ENCODE measurements at places on chromosomes 16 and 17.
A peak's percentile ranks its signal among the peaks of the same experiment; 100 is the strongest.

DNA sequence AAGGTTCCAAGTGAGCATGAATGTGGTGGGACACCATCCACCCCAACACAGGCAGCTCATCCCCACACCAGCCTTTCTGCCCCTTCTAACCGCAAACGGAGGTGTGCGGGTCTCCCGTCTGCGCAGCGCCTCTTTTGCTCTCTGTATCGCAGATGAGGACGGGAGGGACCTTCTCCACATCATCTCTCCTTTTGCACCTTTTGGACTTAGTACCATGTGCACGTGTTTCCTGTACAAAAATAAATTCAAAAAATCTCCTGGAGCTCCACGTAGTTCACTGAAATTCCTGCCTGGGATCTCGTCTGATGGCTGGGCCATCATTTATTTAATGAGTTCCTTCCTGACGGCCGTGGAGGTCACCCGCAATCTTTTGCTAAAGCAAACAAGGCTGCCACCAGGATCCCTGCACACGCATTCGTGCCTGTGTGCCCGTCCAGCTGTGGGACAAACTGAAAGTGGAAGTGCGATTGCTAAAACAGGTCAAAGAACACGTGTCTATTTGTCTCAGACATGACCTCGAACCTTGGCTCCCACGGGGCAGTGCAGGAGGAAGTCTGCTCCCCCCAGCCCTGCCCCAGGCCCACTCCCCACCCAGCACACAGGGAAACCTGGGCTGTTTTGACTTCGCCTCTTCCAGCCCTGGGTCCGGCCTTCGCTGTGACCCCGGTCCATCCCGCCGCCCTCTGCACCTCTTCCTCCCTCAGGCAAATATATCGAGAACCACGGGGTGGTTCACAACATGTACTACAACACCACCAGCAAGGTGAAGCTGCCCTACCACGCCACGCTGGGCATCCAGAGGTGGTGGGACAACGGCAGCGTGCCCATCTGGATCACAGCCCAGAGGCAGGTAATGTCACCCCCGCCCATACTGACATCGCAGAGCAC is 2.3 kb downstream of the ENPP7 start:
- DNase-seq, result peak; percentile 16

GRCh38 chr16:60727851-60728250 is 1308.4 kb downstream of the CDH8 start:
- DNase-seq, result no peak

GRCh38 chr17:45228763-45229539 is 7.3 kb downstream of the FMNL1 start:
- DNase-seq, result peak; percentile 93

DNA sequence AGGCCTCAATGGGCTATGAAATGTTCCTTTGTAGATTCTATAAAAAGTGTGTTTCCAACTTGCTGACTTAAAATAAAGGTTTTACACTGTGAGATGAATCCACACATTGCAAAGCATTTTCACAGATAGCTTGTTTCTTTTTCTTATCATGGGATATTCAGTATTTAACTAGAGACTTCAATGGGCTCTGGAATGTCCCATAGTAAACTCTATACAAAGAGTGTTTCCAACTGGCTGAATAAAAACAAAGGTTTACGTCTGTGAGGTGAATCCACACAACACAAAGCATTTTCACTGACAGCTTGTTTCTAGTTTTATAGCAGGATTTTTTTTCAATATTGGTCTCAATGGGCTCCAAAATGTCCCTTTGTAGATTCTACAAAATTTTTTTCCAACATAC is 550.1 kb downstream of the KCNJ18 start:
- no peak for DNase-seq

GRCh38 chr17:17605083-17605728 is 13.7 kb upstream of the PEMT start:
- no peak for DNase-seq

DNA sequence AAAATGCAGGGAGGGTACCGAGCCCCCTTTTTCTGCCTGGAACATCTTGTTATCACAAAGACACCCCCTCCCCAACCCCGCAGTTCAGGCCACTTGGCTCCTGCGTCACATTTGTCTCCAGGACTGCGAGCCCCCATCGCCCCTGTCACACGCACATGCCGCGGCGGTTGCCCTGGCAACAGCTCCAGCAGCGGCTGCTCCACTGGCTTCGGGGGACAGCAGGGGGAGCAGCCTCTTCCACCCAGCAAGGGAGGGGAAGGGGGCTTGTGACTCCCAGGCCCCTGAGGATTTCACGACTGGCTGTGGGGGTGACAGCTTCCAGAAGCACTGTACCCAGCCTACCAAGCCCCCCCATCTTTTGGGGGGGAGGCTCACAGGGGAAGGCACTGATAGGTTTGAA is 2.6 kb downstream of the BAIAP3 start:
- DNase-seq, result no peak

- DNase-seq, result peak; percentile 22
These were observed 6.9 kb upstream of the ACTG1 start for GRCh38 chr17:81519284-81520020.

- DNase-seq, result no peak
These were observed 6.0 kb upstream of the CDR2L start for GRCh38 chr17:74981318-74981978.

DNA sequence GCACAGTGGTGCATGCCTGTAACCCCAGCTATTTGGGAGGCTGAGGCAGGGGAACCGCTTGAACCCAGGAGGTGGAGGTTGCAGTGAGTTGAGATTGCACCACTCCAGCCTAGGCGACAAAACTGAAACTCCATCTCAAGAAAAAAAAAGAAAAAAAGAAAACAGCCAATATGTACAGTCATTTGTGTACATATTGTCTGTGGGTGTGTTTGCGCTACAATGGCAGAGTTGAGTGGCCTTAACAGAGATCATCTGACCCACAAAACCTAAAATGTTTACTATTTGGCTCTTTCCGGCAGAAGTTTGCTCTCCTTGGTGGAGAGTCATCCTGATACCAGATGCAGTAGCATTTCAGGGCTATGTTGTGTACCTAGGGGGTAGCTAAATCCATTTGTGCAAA is 57.9 kb downstream of the ARSG start:
- no peak for DNase-seq

- no peak for DNase-seq
These were observed 109.7 kb downstream of the C16orf95 start for GRCh38 chr16:87207509-87207908.

DNA sequence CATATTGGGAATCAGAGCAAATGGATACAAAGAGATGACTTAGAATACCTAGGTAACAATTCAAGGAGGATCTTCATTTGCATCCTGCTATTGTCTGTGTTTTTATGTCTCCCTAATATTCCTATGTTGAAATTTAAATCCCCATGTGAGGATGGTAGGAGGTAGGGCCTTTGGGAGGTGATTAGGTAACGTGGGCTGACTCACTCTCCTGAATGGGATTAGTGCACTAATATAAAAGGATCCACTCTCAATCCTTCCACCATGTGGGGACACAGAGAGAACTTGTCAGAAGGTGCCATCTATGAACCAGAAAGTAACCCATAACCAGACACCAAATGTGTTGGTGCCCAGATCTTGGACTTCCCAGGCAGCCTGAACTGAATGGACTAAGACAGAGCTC is 83.4 kb downstream of the CDH8 start:
- no peak for DNase-seq

DNA sequence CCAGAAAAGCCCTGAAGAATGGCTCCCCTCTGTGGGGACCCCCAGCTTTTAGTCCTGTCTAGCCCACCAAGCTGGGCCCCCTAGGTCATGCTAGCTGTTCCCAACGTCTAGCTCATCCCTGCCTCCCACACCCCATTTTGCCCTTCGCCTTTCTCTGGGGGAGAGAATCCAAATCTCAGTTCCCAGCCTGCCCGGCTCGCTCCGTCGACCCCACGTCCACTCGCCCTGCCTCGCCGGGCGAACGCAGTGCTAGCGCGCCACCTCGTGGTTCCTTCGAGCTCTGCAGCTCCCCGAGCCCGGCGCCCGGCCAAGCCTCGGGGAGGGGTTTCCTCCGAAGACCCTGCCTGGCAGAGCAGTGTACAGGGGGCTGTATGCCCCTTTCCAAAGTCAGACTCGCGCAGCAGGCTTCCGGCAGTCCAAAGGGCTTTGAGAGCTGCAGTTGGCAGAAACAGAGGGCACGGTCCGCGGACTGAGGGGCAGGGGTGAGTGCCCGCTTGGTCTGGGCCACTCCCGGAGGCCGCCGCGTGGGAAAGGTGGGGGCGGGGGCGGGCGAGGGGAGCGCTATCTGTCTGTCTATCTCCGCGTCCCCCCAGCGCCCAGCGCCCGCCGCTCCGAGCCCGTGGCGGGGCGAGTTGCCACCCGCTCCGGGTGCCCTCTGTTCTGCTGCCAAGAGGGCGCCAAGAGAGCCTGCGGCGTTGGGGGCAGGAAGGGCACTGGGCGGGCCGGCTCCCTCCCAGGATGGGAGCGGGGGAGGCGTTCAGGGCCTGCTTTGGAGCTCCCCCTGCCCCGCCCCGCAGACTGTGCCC is 1.7 kb upstream of the DLX3 start:
- DNase-seq, result peak; percentile 10

DNA sequence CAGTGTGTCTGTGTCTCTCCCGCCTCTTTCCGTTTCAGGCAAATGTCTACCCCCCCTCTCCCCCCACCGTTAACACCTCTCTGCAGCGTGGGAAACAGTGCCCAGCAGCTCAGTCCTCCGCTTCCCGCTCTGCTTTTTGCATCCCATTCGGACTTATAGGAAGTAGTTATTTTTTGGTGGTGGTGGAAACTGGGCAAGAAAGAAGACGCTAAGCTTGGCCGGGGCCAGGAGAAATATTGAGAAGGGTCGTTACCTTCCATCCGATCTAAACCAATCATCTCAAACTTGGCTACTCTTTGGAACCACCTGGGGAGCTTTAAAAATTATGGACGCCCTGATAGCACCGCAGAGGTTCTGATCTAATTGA is 499 bp upstream of the HLF start:
- DNase-seq, result no peak

DNA sequence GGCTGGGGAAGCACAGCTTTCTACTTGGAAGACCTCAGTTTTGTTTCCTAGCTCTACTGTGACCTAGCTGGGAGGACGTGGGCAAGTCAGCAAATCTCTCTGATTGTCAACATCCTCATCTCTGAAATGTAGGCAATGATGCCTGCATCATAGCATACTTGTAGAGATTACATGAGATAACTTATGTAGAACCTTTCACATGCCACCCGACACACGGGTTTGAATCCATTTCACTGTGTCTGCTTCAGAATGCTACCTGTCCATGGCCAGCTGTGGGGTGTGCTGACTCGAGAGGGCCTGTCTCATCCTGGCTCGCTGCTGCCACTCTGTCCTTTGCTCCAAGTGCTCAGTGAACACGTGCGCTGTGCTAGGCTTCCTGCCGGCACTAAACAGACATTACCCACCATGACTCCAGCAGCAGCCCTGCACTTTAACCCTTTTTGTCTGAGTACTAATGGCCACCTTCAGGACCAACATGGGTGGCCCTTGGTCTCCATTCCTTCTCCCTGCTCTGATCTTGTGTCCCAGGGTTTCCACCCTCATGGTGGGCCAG is 7.4 kb downstream of the ADAP2 start:
- no peak for DNase-seq

DNA sequence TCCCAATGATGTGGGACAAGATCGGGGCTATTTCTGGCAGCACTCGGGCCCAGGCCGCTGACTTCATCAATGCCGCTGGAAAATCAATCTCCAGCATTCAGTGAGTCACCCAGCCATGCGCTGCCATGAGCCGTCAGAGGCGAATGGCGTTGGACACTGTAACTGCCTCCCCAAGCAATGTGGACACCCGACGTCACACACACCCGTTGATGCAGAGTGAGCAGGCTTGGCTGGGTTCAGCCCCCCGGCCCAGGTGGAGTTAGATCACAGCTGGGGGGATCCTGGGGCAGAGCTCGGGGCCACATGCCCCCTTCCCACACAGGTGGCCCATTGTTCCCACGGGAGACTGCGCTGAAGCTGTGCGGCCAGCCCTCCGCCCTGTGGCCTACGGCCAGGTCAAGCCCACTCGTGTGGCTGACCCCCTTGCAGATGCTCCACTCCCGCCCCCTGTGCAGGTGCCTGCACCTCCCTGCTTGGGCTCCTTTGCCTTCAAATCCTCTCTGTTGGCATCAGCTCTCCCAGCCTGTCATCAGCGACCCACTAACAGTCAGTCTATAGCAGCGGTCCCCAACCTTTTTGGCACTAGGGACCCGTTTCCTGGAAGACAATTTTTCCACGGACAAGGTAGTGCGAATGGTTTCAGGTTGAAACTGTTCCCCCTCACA is 89.9 kb downstream of the TBC1D16 start:
- no peak for DNase-seq

- DNase-seq, result no peak
These were observed 105.0 kb upstream of the FOXF1 start for GRCh38 chr16:86405319-86405718.

- no peak for DNase-seq
These were observed 486 bp downstream of the ZNF785 start for GRCh38 chr16:30585022-30585399.

GRCh38 chr16:67613808-67614207 is 31.1 kb upstream of the CARMIL2 start:
- no peak for DNase-seq
